MG63 (cell line): ENCODE measurements at places on chromosomes 2 and 18. TPM values are rescaled to one million over a fixed set of nuclear protein-coding genes. Genes with fewer than 3 reads are reported as not detected.

- DNase-seq, result no peak
These were observed 555.5 kb upstream of the LRRTM4 start for GRCh38 chr2:78077633-78078032.

DNA sequence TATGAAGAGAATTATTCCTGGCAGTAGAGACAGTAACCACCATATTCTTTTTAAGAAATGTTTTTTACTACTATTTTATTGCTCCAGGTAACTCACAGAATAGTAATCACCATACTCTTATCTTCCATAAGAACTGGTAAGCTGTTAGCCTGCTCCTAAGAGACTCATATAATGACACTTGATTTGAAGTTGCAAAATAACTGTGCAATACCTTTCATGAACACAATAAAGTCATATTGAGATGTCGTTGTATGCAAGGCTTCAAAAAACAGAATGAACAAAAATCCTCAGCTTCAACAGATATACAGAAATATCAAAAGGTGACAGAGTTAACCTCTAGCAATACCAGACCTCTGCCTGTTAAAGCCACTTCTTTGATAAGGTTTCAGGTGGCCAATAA lies 360.1 kb downstream of the NBAS start:
- no peak for DNase-seq

DNA sequence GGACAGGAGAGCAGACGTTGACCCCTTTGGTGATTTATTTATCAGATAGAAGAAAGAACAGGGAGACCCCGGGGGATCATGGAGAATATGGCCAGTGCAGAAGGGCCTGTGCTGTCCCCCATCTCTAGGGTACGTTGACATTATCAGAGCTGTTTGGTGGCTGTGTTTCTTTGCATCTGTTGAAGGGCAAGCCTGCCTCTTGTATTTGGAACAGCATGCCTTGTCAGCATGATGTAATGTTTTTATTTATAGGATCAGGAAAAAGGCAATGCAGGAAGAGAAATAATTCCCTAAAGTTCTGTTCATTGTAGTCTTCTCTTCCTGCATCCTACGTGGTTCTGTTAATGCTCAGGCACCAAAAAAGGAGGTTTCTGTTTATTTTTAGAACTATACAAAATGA lies 49.8 kb upstream of the CABYR start:
- DNase-seq, result no peak

The SH3RF3 gene
- total RNA-seq, result 0.22 and 0.82 TPM in 2 replicates

The FMNL2 gene
- total RNA-seq, result 11.1 and 11.6 TPM in 2 replicates

The LBX2 gene
- 0.95 and 1.2 TPM in 2 replicates for total RNA-seq
